ENCODE measurements at places on chromosomes 16 and 17. TPM values are rescaled to one million over a fixed set of nuclear protein-coding genes. Genes with fewer than 3 reads are reported as not detected.

- no peak for DNase-seq
These were observed 33.6 kb downstream of the CDH1 start for GRCh38 chr16:68770671-68771070.

TBX4 gene
- not detected for total RNA-seq

DNA sequence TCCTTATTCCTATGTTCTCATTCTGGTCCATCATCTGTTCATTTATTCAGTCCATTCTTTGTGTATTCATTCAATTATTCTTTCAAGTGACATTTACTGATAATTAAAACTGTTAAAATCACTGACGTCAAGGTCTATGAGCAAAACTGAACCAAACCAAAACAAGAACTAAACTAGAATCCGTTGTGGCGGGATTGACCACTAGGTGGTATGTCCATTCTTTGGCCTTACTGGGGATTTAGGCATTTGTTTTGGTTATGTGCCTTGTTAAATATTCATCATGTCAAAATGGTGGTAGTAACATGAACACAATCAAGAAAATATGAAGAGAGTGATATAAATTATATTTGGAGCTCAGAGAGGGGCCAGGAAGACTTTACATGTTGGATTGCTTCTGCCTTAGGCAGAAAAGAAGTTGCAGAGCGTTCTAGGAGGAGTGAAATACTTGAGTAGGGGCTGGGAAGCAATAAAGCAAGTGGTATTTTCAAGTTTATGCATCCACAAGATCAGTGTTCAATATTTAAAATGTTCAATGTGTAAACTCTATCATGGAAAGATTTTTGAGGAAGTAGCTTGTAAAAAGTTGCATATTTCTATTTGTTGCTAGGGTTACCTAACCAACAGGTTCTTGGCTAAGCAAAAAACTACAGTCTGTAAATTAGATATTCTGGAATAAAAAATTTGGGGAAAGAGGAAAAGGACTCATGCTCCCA, 129.0 kb downstream of the CDH13 start:
- DNase-seq, result no peak

GRCh38 chr17:50902372-50903353, 36.5 kb upstream of the TOB1 start:
- no peak for DNase-seq

- no peak for DNase-seq
These were observed 35.3 kb upstream of the HELZ start for GRCh38 chr17:67280279-67280678.

DNA sequence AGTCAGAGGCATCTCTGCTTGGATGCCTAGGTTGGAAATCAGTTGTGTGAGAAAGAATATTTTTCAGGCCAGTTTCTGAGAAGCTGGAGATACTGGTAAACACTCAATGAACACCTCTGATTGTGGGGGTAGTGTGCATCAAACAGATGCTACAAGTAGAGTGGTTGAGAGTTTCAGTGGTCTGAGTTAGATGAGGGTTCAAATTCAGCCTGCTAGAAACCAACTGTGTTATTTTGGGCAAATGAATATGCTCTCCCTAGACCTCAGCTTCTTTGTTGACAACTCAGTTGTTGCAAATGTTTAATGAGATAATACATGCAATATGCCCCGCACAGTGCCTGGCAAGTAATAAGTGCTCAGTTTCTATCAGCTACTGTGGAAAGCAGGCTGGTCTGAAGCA, 25.2 kb upstream of the MAF start:
- no peak for DNase-seq

GOSR1 gene
- 45.3 TPM for total RNA-seq

GRCh38 chr16:1913327-1914083, 4.7 kb downstream of the HS3ST6 start:
- no peak for DNase-seq

GRCh38 chr16:47065766-47066688, 77.7 kb downstream of the NETO2 start:
- DNase-seq, result peak; percentile 18

HSD17B2 gene
- not detected for total RNA-seq

- DNase-seq, result no peak
These were observed 32.6 kb downstream of the RTN4RL1 start for GRCh38 chr17:1992541-1992940.

DNA sequence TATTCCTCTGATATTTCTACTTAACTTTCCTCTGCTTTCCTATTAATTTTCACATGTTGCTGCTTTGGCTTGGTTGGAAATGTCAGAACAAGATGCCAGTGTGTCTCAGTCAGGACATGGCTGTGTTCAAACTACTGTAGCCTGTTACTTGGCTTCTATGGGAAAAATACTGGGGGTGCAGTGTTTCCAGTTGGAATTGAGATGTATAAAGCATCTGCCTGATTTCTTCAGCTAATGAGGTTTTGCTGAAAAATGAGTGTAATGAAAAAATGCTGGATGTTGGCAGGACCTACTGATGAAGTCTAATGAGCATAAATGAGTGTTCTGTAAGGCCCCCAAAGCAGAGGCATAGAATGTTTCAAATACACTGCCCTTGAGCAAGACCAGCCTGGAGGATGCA, 166.6 kb downstream of the PHKB start:
- DNase-seq, result no peak

SDK2 gene
- 3.7 TPM for total RNA-seq

DNA sequence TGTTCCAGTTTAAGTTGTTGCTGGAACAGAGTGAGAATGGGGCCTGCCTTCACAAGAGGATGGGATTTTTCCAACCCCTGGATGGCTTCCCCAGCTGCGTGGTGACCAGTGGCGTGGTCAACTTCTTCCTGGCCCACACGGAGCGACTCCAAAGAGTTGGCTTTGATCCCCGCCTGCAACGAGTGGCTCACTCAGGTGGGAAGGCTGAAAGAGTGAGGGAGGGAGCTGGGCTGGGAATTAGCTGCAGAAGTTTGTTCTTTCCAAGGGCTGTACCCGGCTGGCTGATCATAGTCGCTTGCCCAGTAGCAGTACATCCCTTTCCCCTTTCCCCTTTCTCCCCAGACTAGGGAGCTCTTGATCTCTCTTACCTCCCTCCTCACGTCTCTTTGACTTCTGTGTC, 36.1 kb downstream of the B4GALNT2 start:
- DNase-seq, result no peak

GRCh38 chr17:29070781-29071180, 27.8 kb downstream of the PIPOX start:
- no peak for DNase-seq

DNA sequence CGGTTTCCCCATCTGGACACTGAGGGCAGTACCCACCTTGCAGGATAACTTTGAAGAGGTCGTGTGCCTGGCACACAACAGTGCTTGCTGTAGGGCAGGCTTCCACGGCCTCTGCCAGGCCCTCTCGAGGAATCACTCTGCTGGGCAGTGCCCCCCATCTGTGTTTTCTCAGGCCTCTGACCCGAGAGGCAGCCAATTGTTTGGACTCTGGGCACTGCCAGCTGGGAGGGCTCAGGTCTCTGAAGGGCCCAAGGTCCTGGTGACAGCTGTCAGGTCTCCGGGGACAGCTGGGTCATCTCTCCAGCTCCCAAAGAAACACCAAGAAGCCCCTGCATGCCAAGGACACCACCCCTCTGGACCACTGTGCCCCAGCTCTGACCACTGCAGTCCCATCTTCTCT, 1.0 kb upstream of the RAB26 start:
- DNase-seq, result no peak

- DNase-seq, result peak; percentile 73
These were observed 2.5 kb downstream of the TTLL6 start for GRCh38 chr17:48814504-48814903.

DNA sequence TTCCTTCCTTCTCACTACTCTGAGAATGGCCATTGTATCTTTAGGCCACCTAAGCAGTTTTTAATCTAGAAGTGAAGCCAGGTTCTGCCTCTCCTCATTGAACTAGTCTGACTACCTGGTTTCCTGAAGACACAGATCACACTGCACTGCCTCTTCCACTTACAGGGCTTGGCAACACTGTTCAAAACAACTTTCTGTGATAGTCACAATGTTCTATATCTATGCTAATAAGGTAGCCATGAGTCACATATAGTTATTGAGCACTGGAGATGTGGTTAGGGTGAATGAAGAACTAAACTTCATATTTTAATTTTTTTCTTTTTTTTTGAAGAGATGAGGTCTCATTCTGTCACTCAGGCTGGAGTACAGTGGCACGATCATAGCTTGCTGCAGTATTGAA, 26.9 kb downstream of the RND2 start:
- DNase-seq, result no peak

DNA sequence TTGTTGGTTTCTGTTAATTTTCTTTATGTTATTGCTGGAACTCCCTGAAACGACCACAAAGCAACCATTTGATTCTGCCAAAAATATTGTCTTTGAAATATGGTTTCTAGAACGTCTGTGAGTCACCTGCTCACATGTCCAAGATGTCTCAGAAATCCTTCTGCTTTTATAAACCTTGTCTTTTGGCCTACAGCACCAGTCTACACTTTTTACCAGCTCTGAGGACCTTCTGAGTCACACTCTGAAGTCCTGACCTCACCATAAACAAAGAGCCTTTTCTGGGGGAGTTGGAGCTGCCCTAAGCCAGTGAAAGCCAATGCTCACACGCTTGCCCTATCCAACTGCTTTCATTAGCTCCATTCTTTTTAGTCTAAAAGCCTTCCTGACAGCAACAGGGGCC, 55.5 kb downstream of the GRIN2A start:
- no peak for DNase-seq

CLEC19A gene
- total RNA-seq, result not detected

GRCh38 chr17:28477928-28478327, 4.5 kb downstream of the SLC13A2 start:
- no peak for DNase-seq

GRCh38 chr17:44864831-44865230, 17.1 kb downstream of the HIGD1B start:
- DNase-seq, result no peak

RAD51C gene
- total RNA-seq, result 61.3 TPM

- no peak for DNase-seq
These were observed 10.0 kb upstream of the PRR29 start for GRCh38 chr17:63988127-63988478.

GJC1 gene
- 2.7 TPM for total RNA-seq

TRAPPC1 gene
- 216 TPM for total RNA-seq

DNA sequence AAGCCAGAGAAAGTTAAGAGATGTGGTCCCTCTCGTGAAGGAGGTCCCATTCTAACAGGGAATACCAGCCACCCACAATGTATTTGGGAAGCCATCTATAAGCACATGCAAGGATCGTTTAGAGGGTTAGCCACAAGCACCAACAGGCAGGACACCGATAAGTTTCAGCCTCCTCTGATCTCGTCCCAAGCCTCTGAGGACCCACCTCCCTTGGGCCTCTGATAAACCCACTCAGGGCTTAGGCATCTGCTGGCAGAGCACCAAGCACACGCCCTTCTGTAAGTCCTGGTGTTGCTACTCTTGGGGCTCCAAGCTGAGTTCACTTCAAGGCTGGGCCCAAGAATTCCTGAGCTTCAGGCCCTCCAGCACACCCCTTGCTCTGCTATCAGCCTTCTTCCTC, 5.4 kb upstream of the PNPO start:
- no peak for DNase-seq

GRCh38 chr17:38420518-38420917, 7.7 kb upstream of the ARHGAP23 start:
- DNase-seq, result no peak

DNA sequence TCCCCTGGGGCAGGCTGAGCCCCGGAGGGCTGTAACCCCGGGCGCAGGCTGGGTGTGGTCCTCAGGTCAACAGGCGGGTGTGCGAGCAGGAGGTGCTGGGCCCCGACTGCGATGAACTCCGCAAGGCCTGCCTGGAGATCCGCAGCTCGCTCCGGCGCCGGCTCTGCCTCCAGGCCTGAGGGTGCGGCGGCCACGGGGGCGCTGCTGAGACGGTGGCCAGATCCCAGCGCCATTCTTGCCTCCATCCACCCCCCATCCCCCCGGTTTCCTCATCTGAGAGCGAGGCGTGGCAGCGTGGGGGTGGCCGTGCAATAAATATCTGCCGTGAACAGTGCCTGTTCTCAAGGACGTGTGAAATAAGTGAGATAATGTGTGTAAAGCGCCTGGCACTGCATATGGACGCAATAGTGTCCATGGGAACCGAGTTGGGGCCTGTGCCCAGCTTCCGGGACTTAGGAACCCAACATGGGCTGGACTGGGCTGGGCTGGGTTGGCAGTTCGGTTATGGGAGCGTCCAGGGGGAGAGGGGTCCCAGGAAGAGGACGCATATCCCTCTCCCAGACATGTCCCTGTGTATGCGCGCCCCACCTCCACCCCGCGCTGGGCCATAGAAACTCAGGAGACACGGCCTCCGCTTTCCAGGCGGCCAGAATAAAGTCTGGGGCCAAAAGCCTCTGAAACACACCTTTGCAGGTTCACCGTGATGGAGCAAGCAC, 15.0 kb downstream of the ZNF213 start:
- peak; percentile 78 for DNase-seq

SLC52A1 gene
- 2.2 TPM for total RNA-seq

- no peak for DNase-seq
These were observed 40.9 kb upstream of the MEOX1 start for GRCh38 chr17:43702637-43703036.

- DNase-seq, result no peak
These were observed 492.1 kb downstream of the CDH8 start for GRCh38 chr16:61544165-61544564.

DNA sequence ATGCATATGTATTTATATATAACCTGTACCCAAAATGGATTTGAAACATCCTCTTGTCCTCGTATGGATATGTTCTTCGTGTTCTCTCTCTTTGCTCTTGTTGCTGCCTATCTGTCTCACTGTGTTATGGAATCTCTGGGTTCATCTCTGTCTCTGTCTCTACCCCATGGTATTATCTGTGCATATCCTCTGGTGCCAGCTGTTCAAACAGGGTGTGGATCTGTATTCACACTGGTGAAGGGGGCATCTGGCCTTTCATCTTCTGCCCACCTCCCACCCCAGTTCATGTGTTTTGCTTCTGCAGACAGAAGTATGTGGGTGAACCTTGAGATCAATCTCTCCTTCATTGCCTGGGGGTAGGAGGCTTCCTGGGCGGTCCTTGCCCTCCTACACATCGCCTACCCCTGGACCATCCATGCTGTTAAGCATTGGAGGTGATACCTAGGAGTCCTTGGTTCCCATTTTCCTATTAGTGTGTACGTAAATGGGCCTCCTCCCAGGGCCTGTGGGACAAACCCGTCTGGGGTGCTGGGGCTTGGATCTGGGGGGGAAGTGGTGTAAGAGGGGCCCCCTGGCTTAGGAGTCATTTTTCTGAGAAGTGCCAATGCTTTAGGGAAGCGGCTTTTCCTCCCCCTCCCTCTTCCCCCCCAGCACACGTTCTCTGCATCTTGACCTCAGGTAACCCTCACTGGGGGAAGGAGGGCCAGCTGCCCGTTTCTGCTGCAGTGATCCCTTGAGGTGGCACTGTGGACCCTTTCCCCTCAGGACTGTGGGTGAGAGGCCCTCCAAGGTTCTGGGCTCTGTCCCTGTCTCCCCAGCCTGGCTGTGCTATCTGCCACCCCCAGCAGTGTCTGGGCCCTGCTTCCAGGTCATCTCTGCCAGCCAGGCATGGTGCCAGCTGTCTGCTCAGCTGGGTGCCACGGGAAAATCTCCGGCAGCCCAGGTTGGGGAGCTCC, 21.1 kb downstream of the RARA start:
- DNase-seq, result peak; percentile 72

TERB1 gene
- not detected for total RNA-seq

DNA sequence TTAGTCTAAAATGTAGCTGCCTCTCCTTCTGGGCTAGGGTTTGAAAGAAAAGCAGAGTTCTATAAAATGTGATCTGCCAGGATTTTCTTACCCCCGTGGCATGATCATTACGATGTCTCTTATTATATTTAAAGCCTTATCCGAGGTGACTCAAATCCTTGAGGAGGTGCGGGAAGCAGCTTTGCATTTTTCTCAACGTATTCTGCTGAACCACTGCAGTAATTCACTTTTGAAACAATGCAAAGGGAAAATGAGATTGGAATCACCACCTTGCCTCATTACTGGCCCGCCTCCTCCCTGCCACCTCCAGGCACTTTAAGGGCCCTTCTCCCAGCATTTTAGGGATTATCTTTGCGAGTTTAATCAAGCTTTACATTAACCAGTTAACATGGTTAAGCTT, 9.7 kb upstream of the NOG start:
- no peak for DNase-seq
